Hematopoietic multipotent progenitor cell treated with erythropoietin and hydrocortisone succinate and interleukin-3 and kit ligand, for 15 days (in vitro differentiated cells): ENCODE measurements at places on chromosomes 13 and 19.
A peak's percentile ranks its signal among the peaks of the same experiment; 100 is the strongest.

DNA sequence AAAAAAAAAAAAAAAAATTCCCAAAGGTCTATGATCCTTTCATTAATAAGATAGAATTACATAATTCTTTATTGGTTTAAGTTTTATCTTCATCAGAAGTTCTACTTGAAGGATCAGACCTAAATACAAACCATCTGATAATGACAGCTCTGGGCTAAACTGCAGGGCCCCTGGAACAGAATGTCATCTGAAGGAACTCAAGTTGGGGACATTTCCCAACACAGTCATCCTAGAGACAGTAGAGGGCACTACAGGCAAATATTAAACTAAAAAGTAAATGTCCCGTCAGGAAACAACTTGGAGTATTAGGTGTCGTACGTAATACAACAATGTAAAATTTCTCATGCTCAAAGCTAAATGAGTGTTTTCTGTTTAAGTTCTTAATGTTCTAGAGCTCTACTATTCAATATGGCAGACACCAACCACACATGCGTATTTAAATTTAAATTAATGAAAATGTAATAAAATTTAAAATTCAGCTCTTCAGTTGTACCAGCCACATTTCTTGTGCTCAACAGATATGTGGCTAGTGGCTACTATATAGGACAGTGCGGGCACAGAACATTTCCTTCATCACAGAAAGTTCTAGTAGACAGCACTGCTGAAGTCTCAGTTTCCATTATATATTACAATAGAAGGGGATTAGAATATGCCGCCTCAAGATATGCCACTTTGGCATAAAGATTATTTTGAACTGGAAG, 21.8 kb upstream of the NAXD start:
- DNase-seq, result peak; percentile 59

GRCh38 chr13:20608438-20609020, 41.6 kb downstream of the IFT88 start:
- DNase-seq, result no peak

- no peak for DNase-seq
Measured at GRCh38 chr13:45678282-45678681, 23.8 kb upstream of the CBY2 start.

DNA sequence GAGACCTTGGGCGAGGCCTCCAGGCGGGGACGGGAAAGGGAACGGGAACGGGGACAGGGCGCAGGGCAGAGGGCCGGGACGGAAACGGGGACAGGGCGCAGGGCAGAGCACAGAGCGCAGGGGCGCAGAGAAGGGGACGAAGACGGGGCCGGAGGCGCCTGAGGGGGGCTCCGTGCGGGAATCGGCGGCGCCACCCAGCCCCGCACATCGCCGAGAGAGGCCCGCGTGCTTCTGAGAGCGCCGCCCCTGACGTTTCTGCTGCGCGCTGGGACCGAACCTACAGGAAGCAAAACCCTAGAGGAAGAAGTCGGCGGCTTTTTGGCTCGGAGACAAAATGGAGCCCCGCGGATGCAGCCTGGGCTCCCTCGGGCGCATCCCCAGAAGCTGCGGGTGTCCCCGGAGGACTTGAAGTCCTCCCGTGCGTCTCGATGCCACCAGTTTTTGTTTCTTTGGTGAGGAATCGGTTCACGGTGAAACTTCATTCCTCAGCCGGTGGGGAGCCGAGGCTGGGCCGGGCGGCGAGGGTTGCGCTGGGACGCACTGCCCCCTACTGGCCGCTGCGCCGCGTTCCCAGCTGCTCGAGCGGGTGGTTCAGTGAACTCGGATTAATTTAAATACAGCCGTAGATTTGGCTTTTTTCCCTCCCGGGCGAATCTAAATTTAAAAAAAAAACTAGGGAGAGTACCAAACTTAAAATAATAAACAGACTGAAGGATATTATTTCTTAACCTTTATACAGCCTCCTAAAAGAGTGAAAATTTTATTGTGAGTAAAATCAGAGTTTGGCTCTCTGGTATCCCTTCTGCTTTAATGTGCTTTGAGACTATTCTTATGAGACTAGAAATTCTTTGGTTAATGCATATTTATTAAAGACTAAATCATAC, 350.0 kb upstream of the ARGLU1 start:
- peak; percentile 29 for DNase-seq

DNA sequence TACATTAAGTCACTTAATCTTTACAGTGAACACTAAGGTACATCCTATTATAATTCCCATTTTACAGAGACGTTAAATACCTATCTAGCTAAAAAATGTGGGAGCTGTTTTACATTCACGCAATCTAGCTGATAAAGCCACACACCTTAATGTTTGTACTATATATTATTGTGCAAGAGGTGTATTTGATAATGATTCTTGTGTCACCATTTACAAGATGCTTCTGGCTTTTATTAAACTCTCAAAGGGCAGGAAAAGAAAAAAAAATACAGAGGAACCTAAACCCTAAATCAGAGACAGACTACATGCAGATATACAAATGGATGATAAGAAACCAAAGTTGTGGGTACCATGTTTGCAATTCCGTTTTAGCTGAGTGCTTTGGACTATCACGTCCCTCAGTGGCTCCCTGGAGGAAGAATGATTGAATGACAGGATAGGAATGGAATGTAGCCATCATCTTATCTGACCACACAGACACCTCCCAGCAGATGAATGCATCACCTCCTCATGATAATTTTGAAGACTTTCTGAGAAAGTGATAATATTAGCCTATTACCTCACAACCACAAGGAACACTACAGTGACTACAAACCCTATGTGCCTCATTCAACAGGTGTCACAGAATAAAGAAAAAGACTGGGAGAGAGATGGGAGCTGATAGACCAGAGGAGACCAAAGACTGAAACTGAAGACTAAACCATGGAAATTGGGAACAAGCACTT, 230.5 kb upstream of the SERP2 start:
- peak; percentile 17 for DNase-seq

DNA sequence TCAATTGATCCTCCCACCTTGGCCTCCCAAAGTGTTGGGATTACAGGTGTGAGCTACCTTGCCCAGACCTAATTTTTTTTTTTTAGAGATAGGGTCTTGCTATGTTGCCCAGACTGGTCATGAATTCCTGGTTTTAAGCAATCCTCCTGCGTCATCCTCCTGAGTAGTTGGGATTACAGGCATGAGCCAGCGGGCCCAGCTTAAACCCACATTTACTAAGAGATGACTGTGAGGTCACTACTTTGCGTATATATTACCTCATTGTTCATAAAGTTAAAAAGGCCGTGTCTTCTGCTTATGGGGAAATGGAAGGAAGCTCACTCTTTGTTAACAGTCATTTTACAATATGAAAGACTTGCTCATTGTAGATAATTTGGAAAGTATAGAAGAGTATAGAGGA, 39.6 kb upstream of the C1QTNF9 start:
- no peak for DNase-seq

DNA sequence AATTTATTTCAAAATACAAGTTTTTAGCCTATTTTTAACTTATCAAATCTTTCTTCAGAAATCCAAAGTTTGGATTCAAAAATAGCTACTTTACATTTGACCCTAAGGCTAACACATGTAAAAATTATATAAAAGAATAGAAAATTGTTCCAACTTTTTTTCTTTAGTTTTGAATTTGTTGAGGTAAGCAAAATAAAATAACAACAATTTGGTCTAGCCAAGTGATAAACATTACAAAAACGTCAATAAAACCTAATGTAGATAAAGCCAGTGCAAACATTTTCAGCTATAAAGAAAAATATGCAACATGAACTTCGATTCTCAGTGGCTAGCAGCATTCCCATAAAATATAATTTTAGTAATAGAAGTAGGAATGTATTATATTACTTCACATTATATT, 400.3 kb downstream of the PCDH9 start:
- DNase-seq, result no peak

DNA sequence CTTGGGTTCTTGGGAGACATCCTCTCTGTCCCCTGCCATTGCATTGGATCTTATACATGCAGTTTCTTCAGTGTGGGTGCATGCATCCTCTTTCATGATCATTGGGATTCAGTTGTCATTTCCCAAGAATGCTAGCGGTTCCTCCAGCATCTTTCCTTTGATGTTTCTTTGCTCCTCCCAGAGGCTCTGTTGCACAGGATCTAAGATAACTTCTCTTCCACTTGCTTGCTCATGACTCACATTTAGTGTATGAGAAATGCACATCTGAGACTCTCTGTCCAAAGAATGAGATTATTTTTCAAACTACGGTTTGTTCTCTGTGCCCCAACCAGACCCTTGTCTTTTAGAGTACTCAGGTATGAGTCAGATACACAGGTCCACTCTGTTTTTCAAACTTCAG, 197.1 kb downstream of the NDFIP2 start:
- DNase-seq, result no peak

GRCh38 chr19:51743405-51743804, 8.3 kb downstream of the FPR1 start:
- no peak for DNase-seq

DNA sequence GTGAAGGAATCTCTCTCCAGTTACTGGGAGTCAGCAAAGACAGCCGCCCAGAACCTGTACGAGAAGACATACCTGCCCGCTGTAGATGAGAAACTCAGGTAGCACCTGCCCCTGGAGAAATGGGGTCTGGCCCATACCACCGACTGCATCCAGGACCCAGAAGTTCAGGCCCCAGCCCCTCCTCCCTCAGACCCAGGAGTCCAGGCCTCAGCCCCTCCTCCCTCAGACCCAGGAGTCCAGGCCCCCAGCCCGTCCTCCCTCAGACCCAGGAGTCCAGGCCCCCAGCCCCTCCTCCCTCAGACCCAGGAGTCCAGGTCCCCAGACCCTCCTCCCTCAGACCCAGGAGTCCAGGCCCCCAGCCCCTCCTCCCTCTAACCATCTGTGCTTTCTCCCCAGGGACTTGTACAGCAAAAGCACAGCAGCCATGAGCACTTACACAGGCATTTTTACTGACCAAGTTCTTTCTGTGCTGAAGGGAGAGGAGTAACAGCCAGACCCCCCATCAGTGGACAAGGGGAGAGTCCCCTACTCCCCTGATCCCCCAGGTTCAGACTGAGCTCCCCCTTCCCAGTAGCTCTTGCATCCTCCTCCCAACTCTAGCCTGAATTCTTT, 3.0 kb downstream of the APOC2 start:
- no peak for DNase-seq

DNA sequence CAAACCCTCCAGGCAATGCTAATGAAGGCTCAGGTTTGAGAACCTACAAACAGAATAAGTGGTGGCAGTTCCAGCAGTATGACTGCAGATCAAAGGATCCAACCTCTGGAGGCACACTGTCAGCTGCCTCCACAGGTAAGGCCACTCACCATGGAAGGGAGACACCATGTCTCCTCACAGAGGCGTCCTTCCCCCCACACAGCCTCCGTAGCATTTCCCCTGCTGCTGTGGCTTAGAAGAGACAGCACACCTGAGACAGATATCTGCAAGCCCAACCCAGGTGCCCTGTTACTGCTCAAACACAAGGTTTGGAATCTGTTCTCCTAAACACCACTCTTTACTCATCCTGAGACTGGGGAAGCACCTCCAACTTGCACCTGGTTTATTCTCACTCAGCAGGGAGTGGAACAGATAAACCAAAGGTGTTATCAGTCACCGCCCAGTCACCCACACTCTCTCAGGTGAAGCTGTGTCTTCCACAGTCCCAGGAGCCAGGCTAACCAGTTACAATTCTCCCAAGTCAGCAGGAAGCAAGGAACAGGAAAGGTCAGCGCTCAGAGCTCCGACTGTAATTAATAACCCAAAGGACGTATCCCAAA, 311.2 kb downstream of the FOXO1 start:
- DNase-seq, result no peak
